ENCODE measurements at places on chromosomes 11 and 22.

DNA sequence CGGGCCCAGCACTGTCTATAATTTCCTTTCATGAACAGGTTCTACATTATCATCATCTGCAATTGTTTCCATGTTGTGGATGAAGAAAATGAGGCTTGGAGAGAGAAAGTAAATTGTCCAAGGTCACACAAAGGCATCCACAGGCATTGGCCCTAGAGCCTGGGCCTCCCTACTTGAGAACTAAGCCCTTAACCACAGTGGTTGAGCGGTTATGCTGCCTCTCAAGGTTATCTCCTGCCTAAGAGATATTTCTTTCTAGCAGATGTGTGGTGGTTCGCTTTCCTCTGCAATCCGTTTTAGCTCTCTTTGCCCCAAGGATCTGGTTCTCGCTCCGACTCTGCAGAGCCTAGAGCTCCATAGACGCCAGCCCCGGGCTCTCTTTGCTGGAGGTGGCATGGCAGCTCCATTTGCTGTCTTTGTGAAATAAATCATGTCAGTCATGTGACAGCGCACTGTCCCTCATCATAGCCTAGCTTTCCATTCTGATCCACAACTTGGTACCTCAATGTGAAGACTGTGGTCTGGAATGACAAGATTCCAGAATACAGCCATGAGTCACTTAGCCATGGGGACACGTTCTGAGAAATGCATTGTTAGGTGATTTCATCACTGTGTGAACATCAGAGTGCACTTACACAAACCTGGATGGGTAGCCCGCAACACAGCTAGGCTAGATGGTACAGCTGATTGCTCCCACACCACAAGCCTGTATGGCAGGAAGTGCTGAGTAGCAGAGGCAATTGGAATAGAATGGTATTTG lies 27.2 kb downstream of the RPS6KA4 start:
- DNase-seq = no peak

- no peak for DNase-seq
These were observed 236.9 kb downstream of the CADM1 start for GRCh38 chr11:115267238-115267781.

GRCh38 chr11:40219401-40219800 lies 1240.1 kb downstream of the LRRC4C start:
- no peak for DNase-seq

DNA sequence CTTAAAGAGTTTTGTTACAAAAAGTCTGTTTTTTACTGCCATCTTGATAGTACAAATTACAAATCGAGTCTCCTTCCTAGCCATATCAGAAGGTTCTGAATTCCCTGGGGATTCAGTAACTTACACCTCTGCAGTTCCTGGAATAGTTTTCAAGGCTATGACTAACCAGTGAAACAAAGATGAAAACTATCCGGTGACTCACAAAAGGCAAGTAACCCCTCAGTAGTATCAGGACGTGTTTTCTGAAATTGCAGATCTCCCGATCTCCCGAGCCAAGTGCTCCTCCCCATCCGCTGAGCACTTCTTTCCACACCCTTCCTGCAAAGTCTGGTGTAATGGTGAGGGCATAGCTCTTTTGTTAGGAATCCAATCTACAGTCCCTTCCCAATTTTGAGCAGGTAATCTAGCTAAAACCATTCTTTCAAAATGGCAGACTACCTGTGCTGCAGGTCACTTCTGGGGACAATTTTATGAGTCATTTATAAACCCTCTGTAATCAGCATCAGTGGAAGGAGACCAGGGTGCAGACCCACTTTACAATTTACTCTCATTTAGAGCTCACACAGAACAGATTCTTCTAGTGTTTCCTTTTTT lies 7.7 kb downstream of the E2F8 start:
- DNase-seq = no peak

DNA sequence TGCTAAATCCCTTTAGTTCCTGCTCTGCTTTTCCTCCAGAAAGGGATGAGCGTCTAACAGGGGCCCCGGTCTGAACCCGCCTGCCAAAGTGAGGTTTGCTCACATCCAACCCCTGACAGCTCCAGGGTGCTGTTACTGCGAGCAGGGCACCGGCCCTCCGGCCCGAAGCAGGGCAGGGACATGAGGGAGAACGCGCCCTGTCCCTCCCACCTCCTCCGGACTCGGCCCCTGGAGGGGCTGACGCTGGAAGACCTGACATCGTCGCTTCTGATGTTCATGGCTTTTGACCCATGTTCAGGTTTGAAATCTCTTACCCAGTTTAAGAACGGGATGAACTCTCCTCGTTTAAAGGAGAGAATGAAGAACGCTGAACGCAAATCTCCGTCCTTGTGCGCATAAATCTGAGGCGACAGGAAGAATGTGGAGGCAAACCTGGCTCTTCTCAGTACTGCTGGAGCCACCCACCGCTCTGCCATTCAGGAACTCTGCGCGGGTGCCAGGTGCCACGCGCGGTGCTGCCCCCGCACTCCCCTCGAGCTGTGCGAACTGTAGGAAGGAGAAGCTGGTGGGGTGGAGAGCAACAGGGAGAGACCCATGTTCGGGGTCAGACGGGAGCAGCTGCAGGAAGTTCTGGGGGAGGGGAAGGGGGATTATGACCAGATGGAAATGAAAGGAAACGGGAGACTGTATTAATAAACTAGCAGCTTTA lies 826 bp upstream of the EEF1G start:
- peak; percentile 42 for DNase-seq

DNA sequence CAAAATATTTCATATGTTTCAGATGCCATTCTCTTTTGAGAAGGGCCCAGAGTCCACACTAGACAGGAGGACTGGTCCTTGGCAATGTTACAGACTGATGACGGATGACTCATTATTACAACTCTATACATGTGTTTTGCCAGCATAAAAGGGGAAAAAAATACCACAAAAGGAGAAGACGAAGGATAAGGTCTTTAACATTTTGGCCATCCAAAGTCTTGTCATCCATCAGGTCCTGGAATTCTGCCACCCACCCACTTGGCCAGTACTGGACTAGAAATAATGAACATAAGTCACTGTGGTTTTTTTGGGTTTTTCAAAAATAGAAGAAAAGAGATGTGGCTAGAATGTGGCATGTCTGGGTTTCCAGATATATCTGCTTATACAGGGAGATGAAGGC lies 57.7 kb upstream of the BDNF start:
- no peak for DNase-seq
